ENCODE measurements at places on chromosomes 3 and 15.

DNA sequence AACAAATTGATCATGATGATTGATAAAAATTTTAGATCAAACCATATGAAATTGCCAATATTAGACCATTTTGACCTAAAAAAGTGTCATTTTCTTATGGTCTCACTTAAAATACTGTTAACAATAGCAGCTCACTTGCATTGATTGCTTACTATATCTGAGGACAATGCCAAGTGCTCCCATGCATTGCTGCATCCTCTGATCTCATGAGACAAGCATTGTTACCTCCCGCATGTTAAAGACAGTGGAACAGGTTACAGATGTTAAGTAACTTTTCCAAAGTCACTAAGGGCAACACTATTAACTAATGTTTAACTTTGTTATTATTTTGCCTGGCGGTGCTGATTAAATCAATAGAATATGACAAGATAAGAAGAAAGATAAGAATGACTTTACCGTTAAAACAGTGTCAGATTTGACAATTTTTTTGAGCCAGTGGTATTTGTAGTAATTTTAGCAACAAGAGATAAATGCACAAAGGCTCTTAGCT lies 69.3 kb downstream of the PPM1L start:
- no peak for DNase-seq

DNA sequence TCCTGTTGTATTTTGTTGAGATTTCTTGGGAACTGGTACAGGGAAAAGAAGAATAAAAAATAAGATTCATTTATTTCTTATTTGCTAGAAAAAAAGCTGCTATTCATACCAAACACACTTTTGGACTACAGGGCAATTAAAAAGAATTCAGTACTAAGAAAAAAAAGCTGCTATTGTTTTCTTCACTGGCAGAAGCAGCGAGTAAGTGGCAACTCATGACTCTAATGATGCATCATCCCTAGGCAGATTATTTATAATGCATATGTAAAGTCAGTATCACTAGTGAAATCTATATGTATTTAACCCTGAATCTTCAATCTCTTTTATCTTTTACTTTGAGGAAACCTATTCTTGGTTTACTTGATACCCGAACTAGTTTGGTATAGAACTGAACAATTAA lies 15.2 kb downstream of the PFN2 start:
- DNase-seq, result no peak

DNA sequence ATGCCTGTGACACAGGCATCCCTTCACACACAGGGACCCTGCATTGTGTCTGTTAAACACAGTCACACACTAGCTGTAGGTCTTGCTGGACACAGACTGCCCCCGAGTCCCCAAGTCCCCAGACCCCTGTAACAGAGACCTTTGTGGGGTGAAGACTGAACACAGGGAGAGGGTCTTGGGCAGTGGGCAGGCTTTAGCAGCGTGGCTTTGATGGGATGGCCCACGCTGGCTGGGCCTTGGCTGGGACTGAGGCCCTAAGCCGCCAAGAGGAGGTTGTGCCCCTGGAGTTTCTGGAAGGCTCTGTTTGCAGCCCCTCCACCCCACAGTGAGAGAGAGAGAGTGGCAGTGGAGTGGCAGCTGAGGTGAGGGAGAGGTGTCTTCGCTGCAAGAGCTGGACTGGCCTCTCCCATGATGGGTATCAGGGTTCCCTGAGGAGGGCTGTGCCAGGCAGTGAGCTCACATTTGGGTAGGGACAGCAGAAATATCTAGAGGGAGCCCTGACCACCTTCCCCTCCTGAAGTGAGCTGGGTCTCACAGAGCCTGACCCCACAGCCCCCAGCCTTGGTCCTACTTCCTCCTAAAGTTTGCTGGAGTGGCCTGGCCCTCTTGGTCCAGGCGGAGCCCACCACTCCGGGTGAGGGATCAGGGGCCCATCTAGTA lies 635 bp upstream of the VILL start:
- no peak for DNase-seq

DNA sequence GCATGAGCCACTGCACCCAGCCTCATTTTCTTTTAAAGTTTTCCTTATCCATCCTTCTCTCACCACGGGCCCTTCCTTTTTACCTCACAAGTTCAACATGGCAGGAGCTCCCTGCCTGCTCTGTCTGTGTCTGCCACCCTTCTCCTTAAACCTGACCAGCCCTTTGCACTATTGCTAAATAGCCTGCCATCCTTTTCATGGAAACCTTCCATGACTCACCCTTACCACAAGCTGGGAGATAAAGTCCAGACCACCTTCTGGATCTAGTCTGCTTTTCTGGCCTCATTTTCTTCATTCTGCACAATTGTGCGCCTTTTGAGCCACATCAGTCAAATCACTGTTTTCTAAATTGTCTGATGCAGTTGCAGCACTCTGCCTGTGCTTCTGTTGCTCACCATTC lies 8.9 kb downstream of the PARP14 start:
- DNase-seq, result no peak

GRCh38 chr3:124793054-124793739 lies 62.9 kb downstream of the UMPS start:
- no peak for DNase-seq
